ENCODE measurements at places on chromosomes 12 and 14.

DNA sequence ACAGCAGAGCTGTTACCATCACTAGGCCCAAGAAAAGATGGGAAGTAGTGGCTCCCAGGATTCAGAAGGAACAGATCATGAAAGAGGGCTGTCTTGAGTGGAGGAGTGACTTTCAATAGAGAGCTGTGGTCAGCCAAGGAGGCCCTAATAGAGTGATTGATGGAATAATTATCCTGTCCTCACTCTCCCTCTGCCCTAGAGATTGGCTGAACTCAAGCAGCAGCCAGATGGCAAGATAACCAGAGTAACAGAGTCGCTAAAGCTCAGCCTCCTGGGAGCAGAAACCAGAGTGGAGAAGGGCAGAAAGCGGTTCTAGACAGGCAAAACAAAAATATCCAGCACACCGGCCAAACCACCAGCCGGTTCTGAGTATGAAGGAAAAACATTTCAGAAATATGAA is 23.1 kb downstream of the GMFB start:
- DNase-seq = no peak

GRCh38 chr12:120010661-120011230 is 21.7 kb downstream of the BICDL1 start:
- no peak for DNase-seq

GRCh38 chr14:59451849-59452248 is 13.3 kb downstream of the GPR135 start:
- no peak for DNase-seq

- no peak for DNase-seq
Measured at GRCh38 chr14:22521449-22522239, 67.4 kb downstream of the DAD1 start.

GRCh38 chr12:90896164-90896563 is 58.8 kb downstream of the CCER1 start:
- DNase-seq = peak; percentile 90

DNA sequence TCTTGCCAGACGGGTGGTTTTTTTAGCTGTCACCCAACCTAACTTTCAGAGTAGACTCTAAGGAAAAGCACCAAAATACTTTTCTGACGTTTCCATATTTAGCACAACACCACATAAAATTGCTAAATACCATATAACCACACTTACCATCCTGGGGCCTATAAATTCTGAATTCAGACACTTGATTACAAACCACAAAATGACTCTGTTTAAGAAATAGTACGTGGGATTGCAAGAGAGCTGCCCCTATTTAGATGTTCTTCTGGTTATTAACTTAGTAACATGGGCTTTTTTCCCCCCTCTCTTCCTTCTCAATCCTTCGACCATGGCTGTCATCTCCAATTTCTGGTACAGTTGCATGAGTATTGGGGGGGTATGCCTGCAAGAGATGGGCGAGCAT is 287.7 kb downstream of the BMP4 start:
- no peak for DNase-seq

DNA sequence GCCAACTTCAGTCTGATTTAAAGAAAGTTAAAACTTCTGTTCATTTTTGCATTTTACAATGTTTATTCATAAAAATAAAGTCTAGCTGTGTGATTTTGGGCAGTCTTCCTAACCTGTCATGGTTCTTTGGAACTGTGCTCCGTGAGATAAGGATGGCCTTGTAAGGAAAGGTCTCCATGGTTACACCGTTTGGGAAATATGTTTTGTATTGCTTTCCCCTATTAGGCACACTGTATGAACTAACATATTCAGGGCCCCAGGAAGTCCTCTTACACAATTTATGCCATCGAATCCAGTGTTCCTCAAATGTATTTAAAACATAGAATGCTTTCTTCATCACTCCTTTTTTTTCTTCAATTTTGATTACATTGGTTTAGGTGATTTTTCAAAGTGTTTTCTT is 54.5 kb downstream of the APAF1 start:
- DNase-seq = no peak

- DNase-seq = no peak
Measured at GRCh38 chr14:97748616-97749015, 951.4 kb downstream of the VRK1 start.

DNA sequence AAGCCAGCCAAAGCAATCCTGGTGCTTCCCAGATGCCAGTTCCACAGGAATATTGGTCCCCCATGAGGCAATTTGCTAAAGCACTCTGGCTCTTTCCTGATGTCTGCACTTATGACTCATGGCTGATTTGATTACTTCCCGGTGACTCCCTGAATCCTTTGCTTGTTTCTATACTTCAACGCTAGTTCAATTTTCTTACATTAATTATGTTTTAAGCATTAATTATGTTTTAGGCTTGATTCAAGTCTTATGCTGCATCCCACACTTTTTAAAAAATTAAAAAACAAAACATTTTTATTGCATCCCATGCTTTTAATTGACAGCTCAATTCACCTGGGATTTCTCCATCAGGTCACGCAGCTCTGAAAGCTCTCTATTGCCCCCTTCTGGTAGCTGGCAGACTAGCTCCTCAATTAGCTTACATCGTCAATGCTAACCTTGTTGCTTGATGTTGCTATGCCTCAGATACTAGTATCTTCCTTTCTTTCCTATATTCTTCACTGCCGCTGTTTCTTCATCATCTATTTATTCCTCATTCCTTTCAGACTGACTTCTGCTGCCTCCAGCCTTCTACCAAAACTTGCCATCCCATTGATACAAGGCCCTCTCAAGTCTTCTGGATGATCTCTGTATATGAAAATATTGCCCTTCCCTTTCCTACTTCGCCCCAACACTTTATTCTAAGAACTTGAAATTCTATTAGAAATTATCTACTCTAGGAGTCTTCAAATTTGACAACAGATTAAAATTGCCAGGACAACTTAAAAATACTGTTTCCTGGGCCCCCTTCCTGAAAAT is 32.0 kb downstream of the TSHR start:
- peak; percentile 70 for DNase-seq

DNA sequence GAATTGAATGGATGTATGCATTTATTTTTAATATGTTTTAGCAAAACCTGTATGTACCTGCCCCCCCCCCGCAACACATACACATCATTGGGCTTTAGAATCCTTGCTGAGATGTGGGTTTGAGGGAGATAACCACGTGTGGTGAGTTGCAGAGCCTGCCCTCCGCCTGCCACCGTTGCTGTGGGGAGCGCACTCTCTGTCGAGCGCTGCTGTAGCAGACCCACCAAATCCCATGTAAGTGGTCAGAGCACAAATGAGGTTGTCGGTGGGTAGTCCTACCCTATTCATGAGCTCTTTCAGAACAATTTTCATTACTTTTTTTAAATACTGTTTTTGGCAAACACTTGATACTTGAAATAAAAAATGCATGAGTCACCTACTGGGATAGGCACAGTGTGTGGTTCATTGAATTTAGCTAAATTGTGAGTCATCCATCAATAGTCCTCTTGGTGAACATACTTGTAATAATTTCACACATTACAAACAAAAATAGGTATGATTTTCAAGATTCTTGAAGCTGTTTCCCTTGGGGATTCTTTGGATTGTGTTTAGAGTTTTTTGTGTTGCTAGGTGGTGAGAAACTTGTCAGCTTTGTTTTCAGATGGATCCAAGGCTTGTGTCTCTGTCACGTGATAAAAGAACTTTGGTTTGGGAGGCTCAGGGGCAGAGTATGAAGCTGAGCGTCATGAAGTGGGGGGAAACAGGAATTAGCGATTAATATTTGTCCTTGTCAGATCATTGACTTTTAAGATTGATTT is 107.6 kb downstream of the PTCSC3 start:
- peak; percentile 43 for DNase-seq
